ENCODE measurements at places on chromosomes 1 and 21.

GRCh38 chr21:29248124-29248523, 50.6 kb upstream of the BACH1 start:
- DNase-seq, result no peak

GRCh38 chr21:41664881-41665765, 101.7 kb downstream of the RIPK4 start:
- no peak for DNase-seq

- DNase-seq, result no peak
Measured at GRCh38 chr1:213996320-213997037, 8.7 kb downstream of the PROX1 start.

- no peak for DNase-seq
Measured at GRCh38 chr1:153790966-153791647, 15.9 kb downstream of the SLC27A3 start.

GRCh38 chr21:41375875-41376274, 14.0 kb downstream of the MX2 start:
- no peak for DNase-seq

- no peak for DNase-seq
Measured at GRCh38 chr1:108512239-108513043, 47.5 kb upstream of the EEIG2 start.

GRCh38 chr21:43277481-43278351, 108.9 kb downstream of the CRYAA start:
- DNase-seq, result no peak

DNA sequence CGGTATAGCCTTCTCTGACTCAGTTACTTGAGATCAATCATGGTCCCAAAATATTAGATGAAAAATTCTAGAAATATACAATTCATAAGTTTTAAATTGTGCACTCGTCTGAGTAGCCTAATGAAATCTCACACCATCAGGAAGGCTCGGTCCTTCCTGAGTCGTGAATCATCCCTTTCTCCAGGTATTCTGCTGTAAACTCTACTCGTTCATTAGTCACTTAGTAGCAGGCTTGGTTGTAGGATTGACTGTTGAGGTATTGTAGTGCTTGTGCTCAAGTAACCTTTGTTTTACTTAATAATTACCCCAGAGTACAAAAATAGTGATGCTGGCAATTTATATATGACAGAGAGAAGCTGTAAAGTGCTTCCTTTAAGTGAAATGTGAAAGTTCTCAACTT, 238.7 kb downstream of the OLFM3 start:
- no peak for DNase-seq

DNA sequence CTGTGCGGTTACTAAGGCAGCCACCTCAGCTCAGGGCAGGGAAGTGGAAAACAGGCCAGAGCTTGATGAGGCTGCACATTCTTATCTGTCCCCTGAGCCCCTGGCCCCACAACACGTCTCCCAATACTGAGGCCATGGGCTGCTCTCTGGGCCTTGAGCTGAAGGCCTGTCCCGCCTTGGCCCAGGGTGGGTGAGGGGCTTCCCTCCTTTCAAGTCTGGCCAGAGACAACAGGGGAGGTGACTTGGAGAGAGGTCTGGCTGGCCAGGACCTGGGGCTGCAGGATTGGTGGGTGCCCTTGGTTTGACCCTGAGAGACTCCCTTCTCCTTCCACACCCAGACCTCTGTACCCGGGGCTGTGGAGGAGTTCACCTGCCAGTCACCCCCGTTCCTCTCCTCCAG, 563.8 kb downstream of the PTPRU start:
- DNase-seq, result peak; percentile 42

DNA sequence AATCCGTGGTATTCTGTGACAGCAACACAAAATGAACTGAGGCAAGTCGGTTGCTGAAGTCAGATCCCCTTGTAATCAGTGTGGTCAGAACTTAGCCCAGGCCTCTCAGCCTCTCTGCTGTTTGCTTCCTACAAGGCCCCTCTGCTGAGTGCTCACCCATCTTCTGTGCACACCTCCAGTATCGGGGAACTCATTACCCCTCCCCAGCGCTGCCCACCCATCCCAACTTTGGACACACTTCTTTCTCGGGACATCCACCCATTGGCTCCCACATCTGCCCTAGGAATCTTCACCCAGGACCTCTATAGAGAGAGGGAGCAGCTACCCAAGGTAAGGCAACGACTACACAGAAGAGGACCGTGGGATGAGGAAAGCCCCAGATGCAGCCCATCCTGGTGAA, 217.5 kb downstream of the MATN1 start:
- no peak for DNase-seq

DNA sequence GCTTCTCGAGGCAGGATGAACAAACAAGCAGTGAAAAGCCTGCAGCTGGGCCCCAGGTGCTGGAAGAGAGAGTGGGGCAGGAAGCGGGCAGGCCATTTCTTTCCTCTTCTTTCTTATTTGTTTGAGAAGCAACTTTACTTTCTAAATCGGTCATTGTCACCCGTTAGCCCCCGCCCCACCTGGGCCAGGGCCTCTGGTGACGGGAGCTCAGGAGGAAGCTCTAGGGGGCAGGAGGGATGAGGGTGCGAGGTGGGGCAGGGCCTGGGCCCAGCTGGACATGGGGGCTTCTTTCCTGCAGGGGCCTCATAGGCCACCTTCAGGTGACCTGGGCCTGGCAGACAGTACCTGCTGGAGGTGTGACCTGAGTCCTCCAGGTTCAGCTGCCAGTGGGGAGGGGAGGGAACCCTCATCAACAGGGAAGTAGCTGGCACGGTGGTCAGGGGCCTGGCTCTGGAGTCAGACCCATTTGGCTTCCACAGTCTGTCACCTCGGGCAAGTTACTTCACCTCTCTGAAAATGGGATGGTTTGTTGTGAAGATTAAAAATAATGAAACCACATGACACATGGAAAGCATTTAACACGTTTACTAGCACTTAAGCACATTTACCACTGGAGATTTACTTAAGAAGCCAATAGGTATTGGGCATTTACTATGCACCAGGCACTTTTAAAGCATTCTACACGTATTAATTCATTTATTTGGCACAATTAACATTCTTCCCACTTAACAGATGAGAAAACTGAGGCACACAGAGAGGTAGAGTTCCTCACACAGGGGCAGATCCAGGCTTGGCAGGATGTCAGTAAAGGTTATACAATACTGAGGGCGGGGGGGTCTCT, 54.1 kb upstream of the ID3 start:
- DNase-seq, result peak; percentile 76

- DNase-seq, result no peak
Measured at GRCh38 chr1:61640531-61641530, 84.1 kb downstream of the TM2D1 start.

GRCh38 chr1:10539411-10540043, 64.8 kb downstream of the PEX14 start:
- no peak for DNase-seq

GRCh38 chr1:169240449-169241232, 127.0 kb downstream of the NME7 start:
- no peak for DNase-seq

DNA sequence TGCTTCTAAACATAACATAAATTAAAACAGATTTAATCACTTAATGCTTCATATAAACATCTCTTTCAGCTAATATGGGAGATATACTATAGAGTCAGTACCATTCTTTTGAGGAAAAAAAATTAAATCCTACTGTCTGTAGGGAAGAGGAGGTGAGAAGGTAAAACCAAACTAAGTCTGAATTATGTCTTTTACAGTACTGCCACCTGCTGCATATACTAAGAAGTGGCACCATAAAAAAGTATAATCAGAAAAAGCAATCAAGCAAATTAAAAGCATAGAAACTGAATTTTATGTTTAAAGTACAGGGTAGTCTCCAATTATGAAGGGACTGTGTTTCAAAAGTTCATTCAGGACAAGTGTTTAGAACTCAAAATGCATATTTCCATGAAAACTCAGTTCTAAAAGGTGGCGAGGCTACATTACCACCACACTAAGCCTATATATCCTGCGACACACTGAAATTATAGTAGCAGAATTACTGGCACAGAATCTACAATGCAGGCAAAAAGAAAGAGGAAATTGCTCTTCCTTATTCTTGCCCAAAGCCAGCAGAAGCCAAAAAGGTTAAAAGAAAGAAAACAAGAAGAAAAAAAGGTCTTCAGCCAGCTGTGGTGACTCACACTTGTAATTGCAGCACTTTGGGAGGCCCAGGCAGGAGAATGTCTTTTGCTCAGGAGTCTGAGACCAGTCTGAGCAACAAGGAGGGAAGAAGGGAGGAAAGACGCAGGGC, 9.0 kb downstream of the NSL1 start:
- no peak for DNase-seq

DNA sequence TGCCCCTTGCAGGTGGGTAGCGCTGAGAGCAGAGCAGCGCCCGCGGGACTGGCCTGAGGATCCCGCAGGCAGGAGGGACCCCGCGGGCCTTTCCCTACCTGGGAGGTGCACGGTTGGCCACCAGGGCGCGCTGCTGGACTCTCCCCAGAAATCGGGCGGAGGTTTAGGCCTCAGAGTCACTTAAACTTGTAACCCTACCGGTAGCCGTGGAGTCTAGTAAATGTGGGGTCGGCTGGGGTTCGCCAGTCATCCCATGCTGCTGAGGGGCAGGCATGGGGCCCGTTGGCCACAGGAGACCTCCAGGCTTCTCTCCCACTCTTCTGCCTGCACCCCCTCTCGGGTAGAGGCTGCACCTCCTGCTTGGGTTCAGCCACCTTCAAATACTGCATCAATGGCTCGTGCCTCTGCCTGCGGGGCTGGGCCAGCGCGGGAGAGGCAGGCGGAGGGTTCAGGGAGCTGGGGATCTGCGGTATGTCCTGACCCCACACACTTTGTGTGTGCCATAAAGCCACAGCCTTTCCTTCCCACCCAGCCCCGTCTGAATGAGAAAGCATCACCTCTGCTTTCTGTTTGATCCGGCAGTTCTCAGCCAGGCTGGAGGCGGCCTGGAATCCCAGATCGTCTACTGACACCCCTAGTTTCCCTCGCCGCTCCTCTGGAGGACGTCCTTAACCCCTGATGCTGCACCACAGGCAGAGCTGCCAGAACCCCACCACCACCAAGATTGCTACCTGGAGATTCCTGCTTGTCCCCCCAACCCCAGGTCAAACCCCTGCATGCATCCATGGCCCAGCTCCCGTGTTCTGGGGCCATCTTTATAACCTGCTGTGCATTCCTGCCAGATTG, 12.3 kb upstream of the GSTM4 start:
- DNase-seq, result peak; percentile 95

DNA sequence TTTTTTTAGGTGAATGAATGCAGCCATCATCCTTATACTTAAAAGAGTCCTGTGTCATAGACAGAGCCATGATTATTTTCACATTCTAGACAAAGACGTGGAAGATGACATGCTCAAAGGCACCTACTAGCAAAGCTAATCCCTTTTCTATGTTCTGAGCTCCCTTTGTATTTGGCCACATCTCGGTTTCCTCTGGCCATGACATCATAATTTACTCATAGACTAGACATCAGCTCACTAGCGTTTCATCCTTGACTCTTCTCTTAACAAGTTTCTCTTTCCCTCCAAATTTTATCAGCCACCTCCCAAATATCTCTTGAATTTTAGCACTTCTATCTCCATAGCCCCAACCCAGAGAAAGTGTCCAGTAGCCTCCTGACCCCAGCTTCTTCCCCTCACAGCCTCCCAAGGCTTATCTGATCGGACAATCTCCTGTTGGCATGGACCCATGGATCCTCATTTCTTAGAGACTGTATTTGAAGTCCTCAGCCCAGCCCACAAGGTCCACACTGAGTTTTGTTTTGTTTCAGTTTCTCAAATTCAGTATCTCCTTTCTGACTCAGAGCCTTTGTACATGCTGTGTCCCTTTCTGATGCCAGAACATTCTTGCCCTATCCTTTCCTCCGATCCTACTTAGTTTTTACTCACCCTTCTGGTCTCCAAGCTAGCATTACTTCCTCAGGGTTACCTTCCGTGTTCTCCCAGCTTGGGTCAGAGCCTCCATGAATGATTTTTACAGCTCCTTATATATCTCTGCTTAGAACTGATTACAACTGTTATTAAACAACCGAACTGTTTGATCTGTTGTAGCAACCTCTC, 33.0 kb upstream of the EPS8L3 start:
- DNase-seq, result peak; percentile 19

- no peak for DNase-seq
Measured at GRCh38 chr1:27130798-27131197, 24.1 kb downstream of the SLC9A1 start.

DNA sequence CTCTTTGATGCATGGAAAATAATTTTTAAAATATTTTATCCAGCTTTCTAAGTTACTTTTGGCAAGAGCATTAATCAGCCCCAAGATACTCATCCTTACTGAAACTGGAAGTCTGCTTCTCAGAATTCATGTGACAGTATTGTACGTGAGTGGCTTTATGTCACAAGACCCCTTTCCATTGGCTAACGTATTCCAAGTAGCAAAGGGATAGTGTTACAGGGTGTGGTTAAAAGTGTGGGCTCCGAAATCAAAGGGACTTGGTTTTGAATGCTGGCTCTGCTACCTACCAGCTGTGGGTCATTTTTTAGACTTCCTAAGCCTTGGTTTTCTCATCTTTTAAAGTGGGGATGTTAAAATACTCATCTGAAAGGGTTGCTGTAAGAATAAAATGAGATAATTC, 91.7 kb downstream of the RHOU start:
- no peak for DNase-seq

DNA sequence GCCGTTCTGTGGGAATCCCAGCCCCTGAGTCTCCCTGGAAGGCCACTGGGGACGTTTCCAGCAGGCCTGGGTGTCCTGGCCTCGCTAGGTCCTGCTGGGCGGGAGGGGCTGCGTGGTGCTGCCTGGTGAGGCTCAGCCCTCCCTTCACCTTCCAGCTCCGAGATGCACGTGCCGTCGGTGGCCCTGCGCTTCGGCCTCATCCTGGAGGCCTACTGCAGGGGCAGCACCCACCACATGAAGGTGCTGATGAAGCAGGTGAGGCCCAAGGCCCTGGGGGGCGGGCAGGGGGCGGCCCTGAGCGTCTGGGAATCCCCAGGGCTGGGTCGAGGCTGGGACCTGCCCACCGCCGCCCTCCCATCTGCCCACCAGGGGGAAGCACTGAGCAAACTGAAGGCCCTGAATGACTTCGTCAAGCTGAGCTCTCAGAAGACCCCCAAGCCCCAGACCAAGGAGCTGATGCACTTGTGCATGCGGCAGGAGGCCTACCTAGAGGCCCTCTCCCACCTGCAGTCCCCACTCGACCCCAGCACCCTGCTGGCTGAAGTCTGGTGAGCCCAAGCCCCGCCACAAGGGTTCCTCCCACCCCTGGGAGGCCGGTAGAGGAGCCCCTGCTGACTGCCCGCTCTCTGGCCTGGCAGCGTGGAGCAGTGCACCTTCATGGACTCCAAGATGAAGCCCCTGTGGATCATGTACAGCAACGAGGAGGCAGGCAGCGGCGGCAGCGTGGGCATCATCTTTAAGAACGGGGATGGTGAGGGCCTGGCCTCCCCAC, 70.3 kb downstream of the PIK3CD start:
- DNase-seq, result peak; percentile 92

Data from activated effector memory CD4-positive, alpha-beta T cell treated with anti-CD3 and anti-CD28 coated beads, Interleukin-2, amount 50 U/mL, for 16 hours (primary cell).